ENCODE measurements at places on chromosomes 4 and X. TPM values are rescaled to one million over a fixed set of nuclear protein-coding genes. Genes with fewer than 3 reads are reported as not detected.

Gene RGN
- 2.4 TPM for total RNA-seq

Gene ADAM29
- total RNA-seq, result not detected

Gene SLC49A3
- 5.2 TPM for total RNA-seq

Gene SYNPO2
- 1.3 TPM for total RNA-seq

Gene ARHGAP6
- 5.5 TPM for total RNA-seq

Measured in bronchial smooth muscle cell (primary cell).